ENCODE measurements at places on chromosomes 2 and 18. TPM values are rescaled to one million over a fixed set of nuclear protein-coding genes. Genes with fewer than 3 reads are reported as not detected.

FOSL2 gene
- 75.2 TPM for total RNA-seq

HOXD8 gene
- total RNA-seq, result 0.49 TPM

TMEM150A gene
- 3.6 TPM for total RNA-seq

C2orf78 gene
- not detected for total RNA-seq

EPB41L3 gene
- 2.7 TPM for total RNA-seq

CKAP2L gene
- 24.0 TPM for total RNA-seq

DYSF gene
- total RNA-seq, result 0.81 TPM

PHOSPHO2 gene
- 5.8 TPM for total RNA-seq
